Sciatic nerve (tissue), 2 donors: ENCODE measurements at places on chromosomes 2 and 18. TPM values are rescaled to one million over a fixed set of nuclear protein-coding genes. Genes with fewer than 3 reads are reported as not detected.

DNA sequence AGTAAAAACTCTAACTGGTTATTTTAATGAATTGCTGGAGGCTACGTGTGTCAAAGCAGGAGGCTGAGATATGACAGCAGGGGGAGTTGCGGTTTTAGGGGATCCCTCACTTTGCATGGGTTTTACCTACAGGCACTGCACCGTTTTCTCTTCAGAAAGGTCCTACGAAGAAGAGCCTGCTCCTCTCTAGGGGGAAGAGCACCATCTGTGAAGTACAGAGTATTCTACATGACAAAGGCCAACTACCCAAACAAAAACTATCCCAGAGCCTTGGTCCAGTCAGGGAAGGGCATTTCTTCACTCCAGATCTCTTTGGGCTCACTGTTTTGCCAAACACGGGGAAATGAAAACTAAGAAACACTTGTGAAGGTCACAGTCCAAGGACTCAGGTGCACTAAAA, 696.7 kb upstream of the SOX11 start:
- no peak for DNase-seq

DNA sequence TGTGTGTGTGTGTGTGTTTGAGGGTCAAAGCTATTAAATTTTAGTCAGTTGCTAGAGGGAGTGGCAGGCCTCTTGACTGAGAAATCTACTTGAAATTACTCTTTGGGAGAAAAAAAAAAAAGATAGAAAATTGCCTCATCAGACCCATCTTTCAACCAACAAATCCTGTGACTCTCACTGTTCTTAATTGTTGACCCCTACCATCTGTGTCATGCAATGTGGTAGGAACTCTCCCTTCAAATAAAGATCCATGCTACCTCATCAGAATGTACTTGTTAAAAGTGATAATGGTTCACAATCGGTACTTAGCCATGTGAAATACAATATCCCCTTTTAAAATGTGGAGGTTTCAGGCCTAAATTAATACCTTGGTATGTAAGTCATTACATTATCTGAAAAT, 670.8 kb upstream of the FANCL start:
- DNase-seq = no peak

GRCh38 chr2:64222351-64222750, 78.1 kb upstream of the PELI1 start:
- no peak for DNase-seq

Gene RAX
- total RNA-seq = not detected

Gene MC4R
- total RNA-seq = not detected
